ENCODE measurements at places on chromosomes 4 and X. TPM values are rescaled to one million over a fixed set of nuclear protein-coding genes. Genes with fewer than 3 reads are reported as not detected.

DNA sequence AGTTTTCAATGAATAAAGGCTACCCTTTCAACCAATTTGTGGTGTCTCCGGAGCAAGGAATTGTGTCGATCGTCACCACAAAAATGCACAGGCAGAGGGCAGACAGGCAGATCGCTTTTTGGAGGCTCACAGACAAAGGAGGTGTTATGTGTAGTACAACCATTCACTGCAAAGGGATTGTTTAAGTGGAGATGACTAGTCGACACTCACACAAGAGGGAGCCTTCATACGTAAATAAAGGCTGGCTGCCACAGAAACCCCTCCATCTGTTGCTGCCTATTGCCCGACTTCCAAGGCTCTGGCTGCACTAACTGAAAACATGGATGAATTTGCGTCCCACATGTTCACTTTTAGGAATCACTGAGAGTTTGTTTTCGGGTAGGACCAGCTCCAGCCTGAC, 281.1 kb downstream of the NKX6-1 start:
- DNase-seq: no peak
- H3K4me3 ChIP-seq: no peak overlapping the region
- H3K4me1 ChIP-seq: no peaks in the 10 kb centered on the region
- no peaks in the 10 kb centered on the region for H3K27me3 ChIP-seq
- H3K27ac ChIP-seq: no peak overlapping the region
- H3K36me3 ChIP-seq: no peaks in the 10 kb centered on the region

GRCh38 chrX:6053141-6053540, 175.5 kb downstream of the NLGN4X start:
- H3K4me1 ChIP-seq: no peaks in the 10 kb centered on the region
- H3K4me3 ChIP-seq: no peak overlapping the region
- no peak for DNase-seq

GRCh38 chr4:85688055-85688740, 213.2 kb downstream of the ARHGAP24 start:
- no peaks in the 10 kb centered on the region for H3K27me3 ChIP-seq
- no peaks in the 10 kb centered on the region for H3K36me3 ChIP-seq
- no peaks in the 10 kb centered on the region for H3K4me1 ChIP-seq
- no peak for DNase-seq

GRCh38 chr4:5186271-5187064, 135.2 kb downstream of the STK32B start:
- DNase-seq: no peak
- no peaks in the 10 kb centered on the region for H3K27me3 ChIP-seq
- H3K36me3 ChIP-seq: no peaks in the 10 kb centered on the region

PLAC8 gene
- total RNA-seq: 356 TPM

- H3K4me1 ChIP-seq: no peaks in the 10 kb centered on the region
- H3K27me3 ChIP-seq: no peaks in the 10 kb centered on the region
- DNase-seq: no peak
- H3K4me3 ChIP-seq: no peak overlapping the region
These were observed 147.2 kb upstream of the SFRP2 start for GRCh38 chr4:153936121-153936520.

IBSP gene
- total RNA-seq: not detected

GRCh38 chr4:123936621-123937043, 540.0 kb downstream of the SPRY1 start:
- DNase-seq: no peak
- H3K27ac ChIP-seq: no peak overlapping the region
- no peak overlapping the region for H3K4me3 ChIP-seq
- H3K27me3 ChIP-seq: no peaks in the 10 kb centered on the region
- no peaks in the 10 kb centered on the region for H3K4me1 ChIP-seq
- H3K36me3 ChIP-seq: no peaks in the 10 kb centered on the region

- H3K27ac ChIP-seq: no peak overlapping the region
- no peak overlapping the region for H3K4me3 ChIP-seq
- H3K27me3 ChIP-seq: no peaks in the 10 kb centered on the region
- no peak for DNase-seq
- no peaks in the 10 kb centered on the region for H3K36me3 ChIP-seq
These were observed 411.2 kb upstream of the HS3ST1 start for GRCh38 chr4:11839889-11840288.

- no peaks in the 10 kb centered on the region for H3K27me3 ChIP-seq
- DNase-seq: no peak
- no peaks in the 10 kb centered on the region for H3K4me1 ChIP-seq
- no peak overlapping the region for H3K27ac ChIP-seq
These were observed 83.7 kb downstream of the TEX13A start for GRCh38 chrX:105136786-105137185.

SCD5 gene
- 1.5 TPM for total RNA-seq

- no peak overlapping the region for H3K27ac ChIP-seq
- no peaks in the 10 kb centered on the region for H3K36me3 ChIP-seq
- H3K4me1 ChIP-seq: no peaks in the 10 kb centered on the region
- no peak overlapping the region for H3K4me3 ChIP-seq
- no peak for DNase-seq
- H3K27me3 ChIP-seq: no peaks in the 10 kb centered on the region
These were observed 446.2 kb downstream of the RAPGEF2 start for GRCh38 chr4:159549098-159549518.

DNA sequence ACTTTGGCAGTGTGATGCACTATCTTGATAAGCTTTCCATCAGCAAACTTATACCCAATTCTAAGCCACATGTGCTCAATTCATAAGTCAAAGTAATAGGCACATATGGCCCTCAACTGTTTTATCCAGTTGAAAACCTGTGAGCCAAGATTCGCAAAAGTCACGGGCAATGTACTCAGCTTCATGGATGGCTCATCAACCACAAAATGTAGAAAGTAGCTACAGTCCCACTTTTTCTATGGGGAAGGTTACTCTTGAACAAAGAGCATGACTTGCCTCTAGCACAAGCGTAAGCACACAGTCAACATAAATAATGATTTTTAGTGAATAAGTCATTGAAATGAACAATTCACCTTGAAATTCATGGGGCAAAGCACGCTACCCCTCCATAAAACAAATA, 25.1 kb upstream of the DDX53 start:
- no peaks in the 10 kb centered on the region for H3K36me3 ChIP-seq
- H3K4me3 ChIP-seq: no peak overlapping the region

DNA sequence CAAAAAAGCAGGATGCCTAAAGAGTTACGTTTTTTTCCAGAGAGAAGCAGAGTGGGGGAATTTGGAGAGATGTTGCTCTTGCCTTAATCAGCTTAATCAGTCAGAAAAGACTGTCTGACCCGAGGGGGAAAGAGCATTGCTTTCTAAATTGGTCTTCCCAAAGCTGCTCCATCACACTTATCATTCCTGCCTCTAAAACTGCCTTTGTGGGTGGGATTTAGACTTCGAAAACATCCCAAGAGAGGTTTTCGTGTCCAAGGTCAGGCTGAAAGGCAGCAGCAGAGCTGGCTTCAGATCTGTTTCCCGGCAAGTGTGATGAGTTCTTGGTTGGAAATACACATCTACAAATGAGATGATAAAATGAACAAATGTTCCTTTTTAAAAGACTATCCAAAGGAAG, 155.2 kb downstream of the SH2D1A start:
- no peaks in the 10 kb centered on the region for H3K27me3 ChIP-seq
- H3K27ac ChIP-seq: no peak overlapping the region
- no peaks in the 10 kb centered on the region for H3K36me3 ChIP-seq
- no peak for DNase-seq

- no peak overlapping the region for H3K4me3 ChIP-seq
- DNase-seq: no peak
- H3K4me1 ChIP-seq: no peaks in the 10 kb centered on the region
- no peak overlapping the region for H3K27ac ChIP-seq
- no peaks in the 10 kb centered on the region for H3K27me3 ChIP-seq
These were observed 210.5 kb downstream of the CHM start for GRCh38 chrX:85836868-85837267.

REPS2 gene
- 37.0 TPM for total RNA-seq

LRAT gene
- 0.32 TPM for total RNA-seq

- no peaks in the 10 kb centered on the region for H3K4me1 ChIP-seq
- no peak overlapping the region for H3K27ac ChIP-seq
- H3K27me3 ChIP-seq: no peaks in the 10 kb centered on the region
- no peaks in the 10 kb centered on the region for H3K36me3 ChIP-seq
- H3K4me3 ChIP-seq: no peak overlapping the region
These were observed 163.6 kb upstream of the KLF3 start for GRCh38 chr4:38500433-38500832.

GRCh38 chrX:16394290-16394689, 227.0 kb downstream of the MAGEB17 start:
- H3K27me3 ChIP-seq: no peaks in the 10 kb centered on the region
- no peak overlapping the region for H3K4me3 ChIP-seq
- DNase-seq: no peak
- H3K4me1 ChIP-seq: no peaks in the 10 kb centered on the region
- H3K36me3 ChIP-seq: no peaks in the 10 kb centered on the region

- no peaks in the 10 kb centered on the region for H3K27me3 ChIP-seq
- DNase-seq: no peak
- no peak overlapping the region for H3K27ac ChIP-seq
- no peak overlapping the region for H3K4me3 ChIP-seq
These were observed 76.9 kb upstream of the RPL34 start for GRCh38 chr4:108543359-108543968.

GRCh38 chr4:140163029-140163810, 9.2 kb upstream of the MAML3 start:
- no peak overlapping the region for H3K27ac ChIP-seq
- no peaks in the 10 kb centered on the region for H3K27me3 ChIP-seq
- peaks cover 10% of the 10 kb centered on the region for H3K4me1 ChIP-seq
- H3K4me3 ChIP-seq: no peak overlapping the region

GLRB gene
- total RNA-seq: 1.1 TPM

DNA sequence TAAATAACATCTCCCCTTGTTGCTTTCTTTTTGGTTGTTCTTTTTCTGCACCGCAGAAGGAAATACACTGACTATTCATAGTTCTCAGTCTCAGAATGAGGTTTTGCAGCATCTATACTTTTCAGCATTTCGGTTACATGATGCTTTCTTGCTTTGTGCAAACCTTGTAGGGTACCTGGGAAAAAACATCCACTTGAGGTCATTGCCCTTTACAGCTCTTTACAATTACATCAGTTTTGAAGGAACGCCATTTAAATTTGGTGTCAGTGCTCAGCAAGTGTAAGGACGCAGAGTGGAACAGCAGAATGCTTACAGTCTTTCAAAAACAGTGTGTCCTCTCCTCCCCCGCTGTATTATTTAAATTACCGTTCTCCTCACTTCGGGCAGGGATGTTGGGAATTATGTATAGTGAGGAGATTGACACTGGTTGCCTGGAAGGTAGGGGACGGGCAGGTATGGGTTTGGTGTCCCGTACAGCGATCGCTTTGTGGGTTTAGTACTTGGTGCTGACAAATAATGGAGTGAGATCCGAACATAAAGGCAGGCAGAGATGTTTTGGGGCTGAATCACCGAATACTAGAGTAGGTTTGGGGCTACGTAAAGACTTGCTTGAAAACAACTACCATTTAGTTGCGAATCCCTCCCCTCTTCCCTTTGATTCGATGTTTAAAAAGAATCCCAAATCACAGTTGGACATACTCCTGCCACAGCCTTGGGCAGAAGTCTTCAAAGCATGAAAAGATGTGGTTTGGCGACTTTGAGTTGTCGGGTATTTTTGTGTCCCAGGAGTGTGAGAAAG, 2.0 kb upstream of the NKX3-2 start:
- H3K36me3 ChIP-seq: no peaks in the 10 kb centered on the region
- H3K4me3 ChIP-seq: peak overlapping the region; percentile 43
- DNase-seq: no peak
- H3K27me3 ChIP-seq: peaks cover 98% of the 10 kb centered on the region
- H3K27ac ChIP-seq: peak overlapping the region; percentile 61
- no peaks in the 10 kb centered on the region for H3K4me1 ChIP-seq

STK32B gene
- 0.68 TPM for total RNA-seq

- DNase-seq: no peak
- peak overlapping the region; percentile 81 for H3K27ac ChIP-seq
- no peaks in the 10 kb centered on the region for H3K36me3 ChIP-seq
- H3K27me3 ChIP-seq: no peaks in the 10 kb centered on the region
These were observed 25.2 kb upstream of the ADD1 start for GRCh38 chr4:2818351-2818939.

DIPK2B gene
- 3.7 TPM for total RNA-seq

ZXDA gene
- 5.2 TPM for total RNA-seq

DNA sequence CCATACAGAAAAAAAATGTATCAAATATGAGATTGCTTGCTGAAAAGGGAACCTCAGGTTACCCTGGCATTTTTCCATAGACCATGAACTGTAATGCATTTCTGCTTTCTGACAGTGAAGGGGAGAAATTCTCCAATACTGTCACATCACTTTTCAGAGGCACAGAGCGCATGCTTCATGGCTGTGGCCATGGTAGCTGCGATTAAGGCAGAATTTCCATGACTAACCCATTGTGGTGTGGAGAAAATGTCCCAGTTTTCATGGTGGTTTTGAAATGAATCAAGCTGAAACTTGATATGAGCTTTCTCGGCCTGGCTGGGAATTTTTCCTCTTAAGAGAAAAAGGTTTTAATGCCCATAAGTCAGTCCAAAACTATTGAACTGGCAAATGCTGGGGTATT, 39.5 kb upstream of the MAP3K15 start:
- no peaks in the 10 kb centered on the region for H3K36me3 ChIP-seq
- no peak overlapping the region for H3K27ac ChIP-seq
- no peaks in the 10 kb centered on the region for H3K4me1 ChIP-seq
- no peak overlapping the region for H3K4me3 ChIP-seq
- no peaks in the 10 kb centered on the region for H3K27me3 ChIP-seq
- no peak for DNase-seq

CSAG1 gene
- not detected for total RNA-seq

- peak overlapping the region; percentile 2 for H3K4me3 ChIP-seq
- H3K36me3 ChIP-seq: no peaks in the 10 kb centered on the region
- peaks cover 23% of the 10 kb centered on the region for H3K4me1 ChIP-seq
These were observed 221.2 kb downstream of the MGST2 start for GRCh38 chr4:139886798-139887197.

Data from transverse colon (tissue), 4 donors.